GM18507 (cell line): ENCODE measurements at places on chromosomes 2 and 18.

- DNase-seq, result no peak
Measured at GRCh38 chr18:3966246-3966641, 488.9 kb downstream of the DLGAP1 start.

GRCh38 chr2:182133195-182133891 lies 147.7 kb downstream of the PPP1R1C start:
- no peak for DNase-seq

GRCh38 chr2:204966245-204966644 lies 421.0 kb downstream of the PARD3B start:
- no peak for DNase-seq

- DNase-seq, result no peak
Measured at GRCh38 chr18:77220726-77221125, 28.9 kb upstream of the GALR1 start.

DNA sequence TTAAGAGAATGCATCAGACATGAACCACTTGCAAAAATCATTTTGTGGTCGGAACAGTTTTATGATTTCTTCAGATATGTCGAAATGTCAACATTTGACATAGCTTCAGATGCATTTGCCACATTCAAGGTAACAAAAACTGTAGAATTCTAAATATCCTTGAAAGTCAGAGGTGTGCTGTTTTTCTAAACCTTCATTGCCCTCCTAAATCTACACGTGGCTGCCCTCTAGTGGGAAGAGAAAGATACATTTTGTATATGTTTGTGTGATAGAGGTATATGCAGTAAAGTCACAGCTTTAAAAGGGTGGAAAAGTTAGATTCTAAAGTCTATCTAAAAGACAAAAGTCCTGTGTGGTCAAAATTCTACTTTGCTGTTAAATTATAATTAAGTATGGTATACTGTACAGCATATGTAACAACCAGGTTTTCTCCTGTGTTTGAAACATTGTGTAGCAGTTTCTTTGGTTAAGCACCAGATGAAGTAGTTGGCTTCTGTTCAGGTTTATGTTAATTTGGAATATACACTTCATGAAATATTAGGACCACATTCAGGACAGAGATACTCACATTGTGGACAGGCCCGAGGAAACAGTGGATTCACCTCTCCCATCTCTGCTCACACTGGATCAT lies 65.9 kb upstream of the ITM2C start:
- DNase-seq, result peak; percentile 20

DNA sequence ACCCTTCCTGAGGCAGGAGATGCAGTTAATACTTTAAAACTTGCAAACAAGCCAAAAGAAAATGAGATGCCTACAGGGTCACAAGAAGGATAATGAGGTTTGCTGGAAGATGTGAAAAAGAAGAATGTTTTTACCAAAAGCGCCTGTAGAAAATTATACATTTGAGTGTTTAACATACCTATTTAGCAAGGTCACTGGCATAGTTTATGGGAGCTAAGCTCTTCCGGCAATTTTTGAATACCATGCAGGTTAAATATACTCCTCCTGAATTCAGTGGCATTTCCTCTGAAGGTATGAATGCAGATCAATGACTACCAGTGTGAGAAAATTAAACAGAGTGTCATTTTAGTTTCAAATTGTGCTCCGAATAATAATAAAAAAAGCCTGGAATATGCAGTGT lies 21.2 kb upstream of the MAP3K20 start:
- DNase-seq, result no peak

- DNase-seq, result no peak
Measured at GRCh38 chr2:200585730-200586643, at the start of gene AOX1. AOX1 (plus strand) TSS chr2:200586014; CDS start chr2:200586109, 95 bp downstream.

GRCh38 chr2:238727585-238728329 lies 120.1 kb upstream of the TWIST2 start:
- no peak for DNase-seq
